ENCODE measurements at places on chromosomes 2 and 18.

DNA sequence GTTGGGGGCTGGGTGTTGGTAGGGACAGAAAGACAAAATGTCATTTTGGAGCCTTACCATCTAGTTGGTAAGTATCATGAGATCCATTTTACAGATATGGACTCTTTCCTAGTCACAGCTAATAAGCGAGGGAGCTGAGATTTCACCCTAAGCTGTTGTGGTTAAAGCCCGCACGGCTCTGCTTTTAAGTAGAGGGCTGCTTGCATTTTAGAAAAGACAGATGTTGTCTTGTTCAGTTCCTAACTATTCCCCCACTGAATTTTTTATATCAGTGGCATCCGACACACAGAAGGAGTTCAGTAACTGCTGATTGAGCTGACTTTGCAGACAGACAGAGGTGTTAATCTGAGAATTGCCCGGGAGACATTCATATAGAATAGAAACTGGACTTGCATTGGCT, 3.7 kb downstream of the QPCT start:
- no peak for DNase-seq

- no peak for DNase-seq
These were observed 111.5 kb upstream of the MEIS1 start for GRCh38 chr2:66323406-66323805.

DNA sequence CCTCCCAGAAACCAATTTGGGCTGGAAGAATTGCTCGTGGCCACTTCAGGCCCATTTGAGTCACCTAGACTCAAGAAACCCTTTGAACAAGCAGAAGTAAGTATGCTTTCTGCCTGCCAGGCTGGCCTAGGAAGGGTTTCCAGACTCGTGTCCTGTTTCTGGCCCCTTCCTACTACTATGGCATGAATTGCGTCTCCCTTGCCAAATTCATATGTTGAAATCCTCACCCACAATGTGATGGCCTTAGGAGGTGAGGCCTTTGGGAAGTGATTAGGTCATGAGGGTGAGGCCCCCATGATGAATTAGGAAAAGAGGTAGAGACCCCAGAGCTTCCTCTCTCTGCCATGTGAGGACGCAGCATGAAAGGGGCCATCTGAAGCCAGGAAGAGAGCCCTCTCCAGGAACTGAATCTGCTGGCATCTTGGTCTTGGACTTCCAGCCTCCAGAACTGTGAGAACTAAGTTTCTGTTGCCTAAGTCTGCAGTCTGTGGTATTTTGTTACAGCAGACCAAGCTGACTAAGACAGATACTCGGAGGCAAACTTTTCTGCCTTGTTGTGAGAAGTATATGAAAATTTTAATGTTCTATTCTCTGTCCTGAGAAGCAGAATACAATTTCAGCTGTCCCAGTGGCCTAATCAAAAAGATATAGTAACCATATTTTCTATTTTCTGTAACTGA, 13.1 kb downstream of the GPR45 start:
- no peak for DNase-seq

DNA sequence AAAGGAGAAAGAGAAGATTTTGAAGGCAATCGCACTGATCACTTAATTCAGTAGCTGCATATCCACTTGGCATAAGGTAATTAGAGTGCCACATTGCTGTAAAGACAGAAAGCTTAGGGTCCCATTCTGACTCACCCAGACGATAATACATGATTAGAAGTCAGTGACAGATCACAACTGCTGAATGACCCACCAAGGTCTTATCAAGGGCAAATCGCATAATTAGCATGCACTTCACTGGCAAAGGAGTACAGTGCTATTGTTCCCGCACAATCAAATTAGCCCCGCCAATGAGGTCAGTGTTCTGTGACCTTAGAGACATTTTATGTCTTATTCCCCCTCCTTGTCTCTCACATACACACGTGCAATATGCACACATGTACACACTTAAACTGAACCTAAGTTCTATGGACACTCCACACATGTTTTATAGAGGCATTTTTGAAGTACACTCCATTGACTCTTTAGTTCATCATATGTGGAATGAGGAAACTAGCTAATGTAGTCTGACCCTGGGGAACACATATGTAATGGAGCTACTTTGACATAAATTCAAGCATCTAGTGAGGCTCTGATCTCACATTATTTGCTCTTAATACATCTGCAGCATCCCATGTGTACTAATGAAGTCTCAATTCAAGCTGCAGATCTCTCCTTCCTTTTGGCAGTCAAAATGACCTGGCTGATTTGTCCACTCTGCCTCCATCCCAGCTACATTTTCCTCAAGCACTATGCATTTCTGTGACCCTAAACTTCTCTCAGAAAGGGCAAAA, 673.8 kb upstream of the FANCL start:
- DNase-seq: no peak

DNA sequence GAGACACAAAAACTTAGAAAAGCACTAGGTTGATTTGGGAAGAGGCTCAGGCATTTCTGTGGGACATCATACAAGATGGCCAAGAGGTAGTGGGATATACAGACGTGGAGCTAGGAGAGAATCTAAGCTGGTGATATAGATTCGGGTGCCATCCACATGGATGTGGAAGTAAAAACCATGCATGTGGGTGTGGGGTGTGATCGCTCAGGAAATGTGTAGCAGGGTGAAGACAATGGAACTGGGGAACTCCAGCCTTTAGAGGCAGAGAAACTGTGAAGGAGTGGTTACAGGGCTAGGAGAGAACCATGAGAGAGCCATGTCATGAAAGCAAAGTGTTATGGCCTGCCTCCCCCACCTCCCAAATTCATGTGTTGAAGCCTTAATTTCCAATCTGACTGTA, 43.0 kb upstream of the CTLA4 start:
- DNase-seq: no peak

DNA sequence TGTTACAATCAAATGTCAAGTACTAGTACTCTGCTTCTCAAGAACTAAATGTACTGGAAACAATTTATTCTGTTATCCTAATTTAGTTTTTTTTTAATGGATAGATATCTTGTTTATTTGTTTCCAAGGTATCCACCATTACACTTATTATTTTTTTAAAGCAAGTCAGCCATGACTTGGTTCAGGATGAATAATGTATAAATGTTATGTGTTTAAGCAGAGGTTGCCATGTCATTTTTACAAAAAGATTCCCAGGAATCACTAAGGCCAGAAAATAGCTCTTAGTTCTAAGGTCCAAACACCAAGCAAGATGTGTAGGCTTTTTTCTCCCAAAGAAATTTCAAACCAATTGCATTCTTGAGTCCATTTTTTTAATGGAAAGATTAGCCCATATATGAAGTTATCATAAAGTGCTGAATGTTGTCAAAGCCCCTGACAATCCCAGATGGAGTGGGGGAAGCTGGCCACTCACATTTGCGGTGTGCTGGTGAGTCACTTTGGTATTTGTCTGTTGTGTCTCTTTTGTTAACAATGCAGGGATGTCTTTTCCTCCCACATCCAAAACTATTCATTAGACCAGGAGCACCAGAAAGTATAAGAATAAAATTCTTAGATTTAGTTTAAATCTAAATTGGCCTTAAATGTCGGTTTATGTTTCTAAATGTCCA, 158.9 kb downstream of the COL6A3 start:
- DNase-seq: no peak

DNA sequence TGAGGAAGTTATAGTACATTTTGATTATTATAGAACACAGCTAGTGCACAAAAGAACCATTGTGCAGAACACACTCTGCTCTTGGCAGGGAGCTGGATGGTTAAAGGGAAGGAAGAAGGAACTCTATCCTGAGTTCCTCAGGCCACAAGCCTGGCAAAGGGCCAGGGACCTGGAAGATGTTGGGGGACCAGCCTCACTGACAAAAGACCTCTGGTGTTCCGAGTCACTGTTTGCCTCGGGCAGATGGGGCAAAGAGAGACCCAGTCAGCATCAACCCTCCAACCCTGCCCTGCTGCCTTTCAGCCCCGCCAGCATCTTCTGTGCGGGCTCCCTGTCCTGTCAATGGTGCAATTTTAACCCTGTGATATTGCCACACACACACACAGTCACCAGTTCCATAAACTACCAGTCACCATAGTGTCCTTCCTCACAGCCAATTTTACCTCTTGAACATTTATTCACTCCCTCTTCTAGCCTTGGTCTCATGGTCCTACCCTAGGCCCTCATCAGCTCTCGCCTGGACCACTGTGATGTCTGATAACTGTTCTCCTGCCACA, 21.9 kb downstream of the NEMP2 start:
- DNase-seq: no peak

Measured in activated CD4-positive, alpha-beta T cell treated with anti-CD3 and anti-CD28 coated beads, Interleukin-2, Interleukin-4, amounts not matched to agents 100 ng/mL and 50 ng/mL, durations not matched to agents 16 hours and 8 hours (primary cell).